ENCODE measurements at places on chromosomes 5 and 9.

- DNase-seq, result peak; percentile 11
Measured at GRCh38 chr5:95770830-95771708, 39.9 kb downstream of the RHOBTB3 start.

GRCh38 chr5:180591311-180591887 lies at the start of gene SCGB3A1:
TSS of gene SCGB3A1 (minus strand) at chr5:180591499. CDS start at chr5:180591462, 37 bp downstream.
- DNase-seq, result no peak

DNA sequence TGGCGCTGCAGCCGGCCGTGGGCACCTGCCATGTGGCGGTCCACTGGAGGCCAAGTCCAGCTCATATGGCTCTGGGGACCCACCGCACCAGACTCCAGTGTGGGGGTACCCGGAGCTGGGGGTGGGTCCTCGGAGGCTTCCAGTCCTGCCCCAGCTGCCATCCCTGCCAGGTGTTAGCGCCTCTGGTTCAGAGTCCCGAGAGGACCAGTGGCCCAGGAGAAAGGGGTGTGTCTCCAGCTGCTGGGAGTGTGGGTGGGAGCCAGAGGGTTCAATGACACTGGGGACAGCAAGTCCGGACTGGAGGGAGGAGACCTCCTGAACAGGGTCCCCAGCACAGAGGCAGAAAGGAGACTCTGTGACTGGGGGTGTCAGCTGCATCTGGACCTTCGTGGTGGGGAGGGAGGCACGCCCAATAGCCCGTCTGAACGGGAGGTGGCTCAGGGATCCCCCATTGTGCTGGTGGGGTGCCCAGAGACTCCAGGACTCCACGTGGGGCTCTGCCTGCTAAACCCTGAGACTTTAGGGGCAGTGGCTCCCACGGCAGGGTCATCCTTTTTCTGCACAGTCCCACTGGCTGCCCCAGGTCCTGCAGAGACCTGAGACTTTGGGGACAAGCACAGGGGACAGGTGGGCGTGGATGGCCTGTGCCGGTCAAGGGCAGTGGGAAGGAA lies 2.4 kb upstream of the AHRR start:
- DNase-seq, result no peak

- no peak for DNase-seq
Measured at GRCh38 chr5:135481387-135481786, 29.2 kb upstream of the TIFAB start.

DNA sequence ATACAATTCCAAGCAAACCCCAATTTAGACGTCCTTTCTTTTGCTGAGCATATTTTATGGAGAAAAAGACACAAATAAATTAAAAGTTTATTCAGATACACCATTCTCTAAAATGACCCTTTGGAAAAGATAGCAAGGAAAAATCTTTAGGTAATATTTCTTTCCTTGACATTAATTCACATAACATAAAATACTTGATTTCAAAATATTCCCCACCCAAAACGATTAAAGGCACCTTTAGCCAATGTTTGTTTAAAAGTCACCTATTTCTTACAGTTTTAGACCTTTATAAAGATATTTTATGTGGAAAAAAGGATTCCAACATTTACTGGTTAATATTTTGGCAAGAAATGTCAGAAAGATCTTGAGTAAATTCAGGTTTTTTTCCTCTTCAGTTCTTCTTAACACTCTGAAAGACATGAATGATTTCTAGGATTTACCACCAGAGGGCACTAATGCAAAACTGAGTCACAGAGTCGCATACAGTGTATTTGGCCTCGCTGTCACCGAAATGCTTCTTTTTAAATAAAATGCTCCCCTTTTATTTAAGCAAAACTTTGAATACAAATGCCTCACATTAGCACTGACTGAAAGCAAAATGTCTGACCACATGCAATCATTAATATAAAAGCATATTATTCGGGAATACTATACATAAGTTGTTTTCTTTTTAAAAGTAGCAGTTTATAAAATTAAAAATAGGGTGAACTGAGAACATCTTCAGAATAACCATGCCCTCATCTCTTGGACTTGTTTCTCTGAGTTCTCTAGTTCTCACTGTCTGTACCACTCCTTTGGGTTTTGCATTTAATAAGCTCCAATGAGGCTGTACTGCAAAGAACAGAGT lies 122.5 kb downstream of the SLC1A3 start:
- peak; percentile 76 for DNase-seq

GRCh38 chr9:131562032-131562959 lies 17.0 kb downstream of the PRRT1B start:
- peak; percentile 61 for DNase-seq

- peak; percentile 80 for DNase-seq
Measured at GRCh38 chr9:98971168-98971914, 27.6 kb downstream of the COL15A1 start.
